Astrocyte (in vitro differentiated cells and primary cell): ENCODE measurements at places on chromosomes 5 and 9.

GRCh38 chr5:111308951-111309350, 84.8 kb downstream of the CAMK4 start:
- no peak for DNase-seq

DNA sequence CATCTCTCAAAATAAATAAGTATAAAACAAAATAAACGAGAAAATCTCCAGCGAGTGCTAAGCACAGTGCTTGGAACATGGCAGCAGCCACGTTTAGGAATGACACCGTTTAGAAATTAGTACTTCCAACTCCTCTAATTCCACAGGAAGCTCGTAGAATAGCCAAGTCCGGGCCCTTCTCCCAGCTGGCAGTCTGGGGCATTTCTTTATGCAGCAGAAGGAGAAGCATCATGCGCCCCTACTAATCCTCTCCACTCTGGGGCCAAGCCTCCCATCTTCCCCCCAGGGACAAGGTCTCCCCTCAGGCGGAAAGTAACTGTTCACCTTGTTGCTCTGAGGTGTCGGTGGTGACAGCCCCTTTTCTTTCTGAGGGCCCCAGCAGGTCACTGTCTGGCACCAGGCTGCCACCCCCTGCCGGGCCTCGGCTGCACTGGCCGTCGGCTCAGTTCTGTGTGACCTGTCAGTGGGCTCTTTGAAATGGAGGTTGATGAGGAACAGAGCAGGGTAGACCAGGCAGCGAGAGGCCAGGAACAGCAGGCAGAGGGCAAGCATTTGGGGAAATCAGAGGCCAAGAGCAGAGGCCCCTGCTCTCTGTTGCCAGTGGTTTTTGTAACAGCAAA, 113.5 kb upstream of the WWC1 start:
- DNase-seq, result no peak

DNA sequence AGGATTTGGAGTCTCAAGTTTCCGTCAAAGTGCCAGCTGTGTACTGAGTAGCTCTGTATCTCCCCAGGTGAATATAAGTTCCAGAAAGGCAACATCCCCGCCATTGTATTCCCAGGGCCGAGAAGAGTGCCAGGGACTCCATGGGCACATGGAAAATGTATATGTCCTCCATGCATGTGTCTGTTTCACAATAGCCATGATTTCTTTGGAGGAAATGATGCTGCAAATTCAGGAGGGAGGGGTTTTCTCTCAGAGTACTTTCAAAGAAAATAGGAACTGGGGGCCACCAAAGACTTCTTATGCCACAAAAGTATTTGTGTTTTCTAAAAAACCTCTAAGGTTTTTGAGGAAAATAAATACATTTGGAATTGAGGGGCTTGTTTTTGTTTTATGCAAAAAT, 524.6 kb downstream of the BNC2 start:
- no peak for DNase-seq

- DNase-seq, result no peak
Measured at GRCh38 chr5:146118322-146118721, 12.9 kb upstream of the PLAC8L1 start.

DNA sequence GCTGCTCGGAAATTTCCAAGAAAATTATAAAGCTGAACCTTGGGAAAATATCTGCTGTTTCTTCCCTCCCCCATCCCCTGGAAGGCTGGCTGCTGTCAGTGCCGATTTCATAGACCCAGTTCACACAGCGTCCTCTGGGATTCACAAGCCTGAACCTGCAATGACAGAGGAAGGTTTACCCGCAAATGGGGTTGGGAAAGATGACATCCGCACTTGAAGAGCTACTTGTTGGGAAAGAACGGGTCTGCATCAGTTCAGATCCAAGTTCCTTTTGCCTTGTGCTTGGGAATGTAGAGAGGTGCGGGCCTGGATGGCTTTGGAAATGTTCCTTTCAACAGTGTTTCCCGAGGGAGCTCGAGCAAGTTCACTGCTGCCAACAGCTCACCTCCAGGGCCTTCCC, 13.9 kb downstream of the PCDH12 start:
- no peak for DNase-seq

DNA sequence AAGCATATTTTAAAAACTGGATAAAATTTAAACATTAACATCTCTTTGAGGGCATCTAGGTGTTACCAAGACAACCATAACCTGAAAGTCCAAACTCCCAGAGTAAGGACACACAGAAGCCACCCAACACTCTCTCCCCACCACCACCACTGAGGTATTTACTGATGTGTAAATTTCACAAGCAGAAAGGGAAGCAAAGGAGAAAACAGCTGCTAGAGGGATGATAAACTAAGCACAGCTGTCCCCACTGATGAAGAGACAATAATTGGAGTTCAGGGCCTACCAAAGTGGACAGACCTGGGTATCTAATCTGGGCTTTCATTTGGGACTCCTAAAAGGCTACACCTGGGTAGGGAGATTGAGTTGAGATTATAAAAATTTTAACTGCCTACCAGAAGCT, 63.6 kb downstream of the FRMD3 start:
- no peak for DNase-seq

DNA sequence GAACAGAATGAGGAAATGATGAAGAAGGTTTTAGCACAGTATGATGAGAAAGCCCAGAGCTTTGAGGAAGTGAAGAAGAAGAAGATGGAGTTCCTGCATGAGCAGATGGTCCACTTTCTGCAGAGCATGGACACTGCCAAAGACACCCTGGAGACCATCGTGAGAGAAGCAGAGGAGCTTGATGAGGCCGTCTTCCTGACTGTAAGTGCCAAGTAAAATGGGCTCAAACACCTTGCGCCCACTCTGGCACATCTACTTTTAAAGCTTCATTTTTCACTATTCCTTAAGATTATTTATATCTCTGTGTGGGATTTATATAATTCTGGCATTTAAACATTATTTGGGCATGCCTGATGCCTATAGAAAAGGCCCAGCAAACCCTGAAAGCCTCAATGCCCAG, 55.6 kb downstream of the CMYA5 start:
- DNase-seq, result no peak

DNA sequence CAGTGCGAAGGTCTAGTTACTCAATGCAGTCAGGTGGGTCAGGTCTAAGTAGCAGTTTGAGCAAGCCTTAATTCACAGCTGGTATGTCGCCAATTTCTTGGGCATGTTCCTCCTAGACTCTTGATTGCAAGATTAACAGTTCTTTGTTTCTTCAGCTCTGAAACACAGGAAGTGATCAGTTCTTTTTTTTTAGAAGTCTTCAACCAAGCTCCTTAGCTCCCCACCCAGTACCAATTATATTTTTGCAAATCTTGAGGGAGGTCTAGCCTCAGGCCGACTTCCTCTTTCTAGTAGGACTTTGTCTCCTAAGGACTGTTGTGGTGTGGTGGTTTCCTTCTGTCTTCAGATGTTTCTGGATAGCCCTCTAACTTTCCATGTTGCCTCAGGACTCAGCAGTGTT, 2054.2 kb downstream of the MAT2B start:
- DNase-seq, result no peak

- DNase-seq, result peak; percentile 25
Measured at GRCh38 chr5:21212026-21212425, 1224.0 kb upstream of the CDH18 start.

DNA sequence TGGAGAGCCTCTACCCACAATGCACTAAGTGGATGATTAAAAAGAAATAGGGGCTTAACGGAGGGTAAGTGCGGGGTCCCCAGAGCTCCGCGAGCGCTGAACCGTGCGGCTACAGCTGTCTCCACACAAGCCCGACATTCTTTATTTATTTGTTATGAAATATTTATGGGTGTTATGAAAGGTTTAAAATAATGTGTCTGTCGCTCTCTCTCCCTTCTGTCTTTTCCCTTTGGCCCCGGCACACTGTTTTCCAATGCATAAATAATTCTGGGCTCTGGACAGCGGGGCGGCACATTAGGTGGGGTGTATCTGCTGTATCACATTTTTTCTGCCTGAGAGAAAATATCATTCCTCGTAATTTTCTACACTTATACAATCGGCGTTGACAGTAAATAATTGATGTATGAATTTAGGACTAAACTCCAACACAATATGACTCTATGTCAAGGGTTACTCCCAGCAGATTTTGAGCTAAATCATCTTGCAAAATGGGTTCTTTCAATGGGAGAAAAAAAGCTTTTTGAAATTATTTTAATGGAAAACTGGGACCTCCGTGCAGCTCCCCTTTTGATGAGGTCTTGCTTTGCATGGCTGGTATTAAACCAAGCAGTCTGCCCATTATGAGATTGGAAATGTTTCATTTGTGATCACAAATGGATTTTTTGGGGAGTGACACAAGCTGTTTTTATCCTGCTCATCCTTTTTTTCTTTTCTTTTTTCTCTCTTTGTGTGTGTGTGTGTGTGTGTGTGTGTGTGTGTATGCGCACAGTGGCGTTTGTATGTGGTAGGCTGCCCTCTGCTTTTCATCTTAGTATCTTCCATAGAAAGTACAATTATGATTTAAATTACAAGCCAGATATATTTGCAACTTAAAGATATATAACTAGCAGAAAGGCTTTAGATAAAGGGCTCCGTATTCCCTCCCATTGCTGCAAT, 370.6 kb upstream of the IRX4 start:
- DNase-seq, result no peak

DNA sequence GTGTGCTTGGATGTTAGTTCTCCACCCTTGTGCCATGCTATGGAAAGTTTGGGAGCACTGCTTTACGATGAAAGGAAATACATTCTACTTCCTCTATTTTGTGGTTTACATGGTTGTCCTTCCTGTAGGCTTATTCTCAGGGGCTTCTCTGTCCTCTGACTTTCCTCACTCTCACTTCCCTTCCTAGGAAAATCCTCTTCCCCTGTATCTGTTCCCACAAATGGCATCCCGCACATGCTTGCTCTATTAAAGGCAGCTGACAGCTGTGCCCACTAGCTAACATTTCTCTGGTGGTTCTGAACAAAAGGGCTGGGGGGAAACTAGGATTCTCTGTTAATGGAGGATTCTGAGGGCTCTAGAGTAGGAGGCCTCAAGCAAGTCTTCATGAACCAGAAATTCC, 52.4 kb downstream of the FAM170A start:
- no peak for DNase-seq

- DNase-seq, result peak; percentile 79
Measured at GRCh38 chr9:114174876-114175771, 19.8 kb downstream of the COL27A1 start.

DNA sequence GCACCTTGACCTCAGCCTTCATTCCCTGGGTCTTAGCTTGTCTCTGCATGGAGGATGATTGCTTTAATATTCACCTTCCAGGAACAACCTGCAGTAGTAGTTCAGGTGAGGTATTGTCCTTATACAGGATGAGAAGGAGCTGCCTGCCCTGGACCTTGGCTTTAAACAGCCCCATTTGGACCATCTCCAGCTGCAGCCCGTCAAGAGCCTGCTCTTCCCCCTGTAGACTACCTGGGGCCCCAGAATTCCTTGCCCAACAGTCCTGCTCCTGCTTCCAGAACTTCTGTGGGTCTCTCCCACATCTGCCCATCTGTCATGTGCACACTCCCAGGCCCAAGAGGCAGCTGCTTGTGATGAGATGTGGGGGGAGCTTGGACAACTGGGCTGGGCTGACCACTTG, 12.2 kb upstream of the OTP start:
- DNase-seq, result no peak

GRCh38 chr9:131296460-131296859, 6.9 kb downstream of the PLPP7 start:
- no peak for DNase-seq

GRCh38 chr5:52725065-52725746, 62.5 kb upstream of the ITGA1 start:
- DNase-seq, result peak; percentile 16

DNA sequence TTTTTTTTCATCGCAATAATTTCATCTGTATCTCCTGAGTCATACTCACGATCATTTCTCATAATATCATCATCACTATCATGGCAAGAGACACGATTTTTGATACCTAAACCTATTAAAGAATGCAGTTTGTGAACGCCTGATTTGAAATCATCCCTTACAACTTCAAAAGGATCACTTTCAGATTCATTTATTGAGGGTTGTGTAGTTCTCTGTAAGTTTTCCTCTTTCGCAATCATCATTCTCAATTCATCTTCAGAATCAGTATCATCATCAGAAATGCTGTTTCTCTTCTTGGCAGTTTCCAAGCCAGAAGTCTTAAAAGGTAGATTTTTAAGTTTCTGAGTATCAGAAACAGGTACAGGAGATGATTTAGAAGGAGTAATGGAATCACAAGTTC, 9.7 kb downstream of the NOL8 start:
- no peak for DNase-seq

GRCh38 chr5:40124367-40124766, 555.3 kb upstream of the PTGER4 start:
- DNase-seq, result no peak

DNA sequence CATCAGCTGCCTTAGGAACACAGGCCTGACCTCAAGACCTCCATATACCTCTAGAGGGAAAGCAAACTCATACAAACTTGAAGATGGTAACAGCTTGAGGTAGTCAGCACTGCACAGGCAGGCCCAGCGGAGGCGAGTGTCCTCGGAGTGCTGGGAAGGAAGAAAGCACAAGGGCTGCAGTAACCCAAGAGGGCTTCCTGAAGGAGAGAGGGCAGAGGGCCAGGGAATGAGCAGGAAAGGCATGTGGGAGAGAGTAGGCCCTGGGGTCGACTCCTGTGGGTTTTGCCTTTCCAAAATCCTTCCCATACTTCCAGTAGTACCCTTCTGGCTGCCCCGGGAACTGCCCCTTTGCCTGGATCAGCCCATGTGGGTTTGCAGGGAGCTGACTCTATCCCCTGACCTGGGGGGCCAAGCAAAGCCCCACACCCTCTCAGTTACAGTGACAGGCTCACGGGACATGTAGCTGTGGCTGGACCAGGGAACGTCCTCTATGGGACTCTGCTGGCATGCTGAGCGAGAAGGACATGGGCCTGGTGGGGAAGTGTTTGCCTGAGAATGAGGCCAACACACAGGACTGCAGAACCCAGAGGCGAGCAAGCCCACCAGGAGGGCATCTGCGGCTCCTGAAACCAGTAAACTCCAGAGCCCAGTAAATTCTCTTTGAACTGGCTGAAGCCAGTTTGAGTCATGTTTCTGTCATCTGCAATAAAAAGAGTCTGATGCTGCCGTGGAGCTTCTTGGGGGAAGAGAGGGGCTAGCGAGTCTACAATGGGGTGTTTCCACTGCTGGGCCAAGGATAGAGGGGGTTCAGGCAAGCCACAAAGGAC, 64.1 kb downstream of the COL23A1 start:
- no peak for DNase-seq

GRCh38 chr9:90641884-90642487, 638 bp downstream of the DIRAS2 start:
- DNase-seq, result no peak

GRCh38 chr5:19855031-19855430, 133.0 kb downstream of the CDH18 start:
- peak; percentile 61 for DNase-seq

- no peak for DNase-seq
Measured at GRCh38 chr5:59107692-59108091, 524.8 kb downstream of the RAB3C start.

GRCh38 chr5:171201310-171201709, 107.7 kb upstream of the TLX3 start:
- no peak for DNase-seq

DNA sequence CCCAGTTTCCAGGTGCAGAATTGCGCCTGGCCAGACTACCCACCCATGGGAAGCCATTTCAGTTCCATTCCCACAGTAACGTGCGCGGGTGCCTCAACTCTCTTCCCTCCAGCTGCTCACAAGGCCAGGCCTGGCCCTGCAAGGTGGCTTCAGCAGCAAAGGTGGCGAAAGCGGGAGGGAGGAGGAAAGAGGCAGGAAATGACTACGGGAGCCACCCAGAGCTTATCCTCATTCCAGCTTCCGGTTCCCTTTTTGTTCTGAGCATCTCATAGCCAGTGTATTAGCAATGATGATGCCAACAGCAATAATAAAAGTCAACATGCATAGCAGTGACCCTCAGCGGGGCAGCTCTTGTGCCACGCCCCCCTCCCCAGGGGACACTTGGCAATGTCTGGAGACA, 101.5 kb upstream of the BOD1 start:
- DNase-seq, result no peak

GRCh38 chr5:131228646-131229045, 35.2 kb upstream of the CDC42SE2 start:
- DNase-seq, result no peak
